ENCODE measurements at places on chromosomes 1 and 21. TPM values are rescaled to one million over a fixed set of nuclear protein-coding genes. Genes with fewer than 3 reads are reported as not detected.

GRCh38 chr1:81950037-81950436 lies 149.3 kb downstream of the ADGRL2 start:
- DNase-seq: no peak

DNA sequence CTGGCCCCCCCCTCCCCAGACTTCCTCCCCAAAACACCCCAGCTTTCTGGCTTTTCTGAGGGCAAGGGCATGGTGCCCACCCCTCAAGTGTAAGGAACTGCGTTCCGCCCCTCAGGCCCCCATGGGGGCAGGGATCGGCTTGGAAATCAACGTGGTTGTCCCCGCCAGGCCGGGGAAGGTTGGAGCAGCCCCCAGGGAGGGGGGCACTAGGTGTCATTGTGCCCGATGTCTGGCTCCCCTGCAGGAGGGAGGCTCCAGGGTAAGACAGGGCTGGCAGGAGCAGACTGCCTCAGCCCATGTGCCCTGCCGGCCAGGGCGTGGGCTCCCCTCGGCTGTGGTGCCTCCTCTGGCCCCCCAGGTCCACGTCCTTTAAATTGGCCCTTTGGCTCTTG lies 7.4 kb upstream of the TFAP2E start:
- DNase-seq: no peak

- peak; percentile 16 for DNase-seq
These were observed 59.5 kb downstream of the MTR start for GRCh38 chr1:236854605-236854983.

GRCh38 chr1:46503421-46503820 lies 13.8 kb downstream of the DMBX1 start:
- no peak for DNase-seq

GRCh38 chr21:44845418-44846223 lies 27.8 kb upstream of the SUMO3 start:
- peak; percentile 71 for DNase-seq

DNA sequence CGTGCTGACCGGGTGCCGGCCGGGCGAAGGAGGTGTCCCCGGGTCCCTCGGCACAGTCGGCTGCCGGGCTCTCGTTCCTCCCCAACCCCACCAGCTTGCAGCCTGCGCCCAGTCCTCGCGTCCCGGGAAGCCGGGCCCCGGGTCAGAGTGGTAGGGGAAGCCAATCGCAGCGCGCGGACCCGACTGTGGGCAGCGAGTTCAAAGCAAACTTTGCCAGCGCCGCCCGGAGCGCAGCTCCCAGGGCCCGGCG lies 328 bp downstream of the MYCL start:
- DNase-seq: no peak

GRCh38 chr21:33047231-33047630 lies 21.5 kb downstream of the OLIG2 start:
- no peak for DNase-seq

- no peak for DNase-seq
These were observed 98.8 kb downstream of the CASZ1 start for GRCh38 chr1:10697621-10698160.

DNA sequence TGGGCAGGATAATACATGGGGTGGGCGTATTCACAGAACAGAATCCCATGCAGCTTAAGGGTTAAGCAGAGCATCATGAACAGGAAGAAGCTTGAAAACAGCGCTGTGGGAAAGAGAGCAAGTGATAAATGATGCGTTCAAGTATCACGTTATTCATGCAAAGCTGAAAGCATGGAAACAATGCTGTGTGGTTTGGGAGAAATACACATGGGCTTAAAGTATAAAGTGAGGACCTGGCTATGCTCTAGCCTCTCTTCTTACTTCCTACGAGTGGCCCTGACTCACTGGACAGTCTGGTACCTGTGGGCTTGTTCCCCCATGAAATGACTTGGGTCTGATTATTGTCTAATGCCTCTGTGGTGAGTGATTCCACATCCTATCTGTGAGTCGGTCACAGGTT lies 25.7 kb downstream of the TMPRSS2 start:
- no peak for DNase-seq

DNA sequence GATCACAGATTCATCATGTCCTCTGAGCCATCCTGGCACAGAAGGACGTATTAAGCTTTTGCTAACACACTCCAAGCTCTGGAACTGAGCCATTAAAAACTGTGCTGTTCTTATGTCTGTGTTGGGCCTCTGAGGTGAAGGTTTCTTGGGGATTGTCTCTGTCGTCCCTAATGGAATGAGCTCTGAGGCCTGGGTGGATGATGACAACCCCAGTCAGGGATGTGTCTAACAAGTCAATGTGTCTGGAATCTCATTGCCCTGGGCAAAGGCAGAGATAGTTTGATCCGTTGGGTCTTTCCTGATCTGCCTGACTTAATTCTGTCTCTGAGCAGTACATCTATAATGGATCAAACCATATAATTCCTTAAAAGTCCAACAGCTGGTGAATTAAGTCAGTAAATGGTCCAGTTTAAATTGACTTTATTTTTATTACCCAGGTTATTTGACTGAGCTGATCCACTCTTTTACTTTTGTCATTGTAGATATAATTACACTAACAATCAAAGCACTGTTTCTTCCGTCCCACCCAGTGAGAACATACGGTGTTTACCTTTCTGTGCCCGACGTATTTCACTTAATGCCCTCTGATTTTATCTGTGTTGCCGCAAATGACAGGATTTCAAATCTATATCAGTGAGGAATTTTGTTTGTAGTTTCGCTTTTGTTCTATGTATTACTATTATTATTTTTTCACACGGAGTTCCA lies 38.8 kb upstream of the OR2B11 start:
- no peak for DNase-seq

DNA sequence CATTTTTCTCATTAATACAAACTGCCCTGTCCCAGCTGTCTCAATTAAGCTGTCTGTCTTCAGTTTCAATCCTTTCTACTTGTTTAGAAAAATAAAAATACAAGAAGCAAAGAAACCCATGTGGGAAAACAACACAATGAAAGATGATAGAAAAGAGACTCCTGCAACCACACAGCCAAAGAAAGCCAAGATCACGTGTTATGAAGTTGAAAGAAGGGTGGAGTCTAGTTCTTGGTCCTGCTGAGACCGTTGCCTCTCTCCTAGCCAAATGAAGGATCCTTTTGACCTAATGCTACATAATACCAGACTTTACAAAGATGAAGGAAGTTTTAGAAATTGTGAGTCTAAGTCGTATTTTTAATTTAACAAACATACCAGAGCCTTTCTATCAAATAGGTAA lies 218.8 kb upstream of the RRP15 start:
- DNase-seq: no peak

DNA sequence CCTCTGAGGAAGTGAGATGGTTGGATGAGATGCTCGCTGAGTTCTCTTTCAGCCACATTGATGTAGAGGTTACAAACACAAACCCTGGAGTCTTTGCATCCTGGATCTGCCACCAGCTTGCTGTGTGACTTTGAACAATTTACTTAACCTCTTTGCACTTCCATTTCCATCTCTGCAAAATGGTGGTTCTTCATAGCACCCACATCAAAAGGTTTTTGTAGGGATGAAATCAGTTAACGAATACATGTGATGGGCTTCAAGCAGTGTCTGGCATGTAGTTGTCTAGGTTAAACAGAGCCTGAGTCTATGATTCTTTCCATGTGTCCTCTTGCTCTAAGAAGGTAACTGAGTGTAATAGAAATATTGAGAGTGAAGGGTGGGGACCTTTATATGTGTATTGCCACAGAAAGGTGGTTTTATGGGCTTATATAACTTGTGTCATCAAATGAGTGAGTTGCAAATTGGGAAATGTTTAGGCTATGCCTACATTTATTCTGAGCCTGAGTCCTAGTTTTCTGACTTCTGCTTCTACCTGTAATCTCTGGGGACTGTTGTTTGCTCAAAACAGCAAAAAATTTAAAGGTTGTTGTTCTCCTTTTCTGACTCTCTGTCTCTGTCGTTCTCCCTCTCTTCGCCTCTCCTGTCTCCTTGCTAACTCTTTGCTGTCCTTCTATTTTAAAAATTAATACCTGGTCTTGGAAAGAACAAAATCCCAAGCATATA lies 27.3 kb upstream of the LRRN2 start:
- DNase-seq: no peak

DNA sequence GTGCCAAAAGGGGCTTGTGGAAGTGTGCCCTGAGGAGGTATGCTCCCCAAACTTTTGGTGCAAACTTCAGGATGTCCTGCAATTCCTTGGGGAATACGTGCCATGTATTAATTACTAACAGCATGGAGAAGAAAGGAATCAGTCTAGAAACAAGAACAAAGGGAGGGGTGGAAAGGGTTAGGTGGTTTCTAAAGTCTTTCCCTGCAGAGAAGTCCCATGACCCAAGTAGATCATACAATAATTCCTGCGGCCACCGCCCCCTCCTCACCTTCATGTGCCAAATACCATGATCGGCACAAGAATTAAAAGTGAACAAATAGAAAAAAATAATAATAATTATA lies 258.2 kb downstream of the PLPP3 start:
- DNase-seq: no peak

- DNase-seq: no peak
These were observed 35.0 kb upstream of the ECE1 start for GRCh38 chr1:21325231-21325718.

DNA sequence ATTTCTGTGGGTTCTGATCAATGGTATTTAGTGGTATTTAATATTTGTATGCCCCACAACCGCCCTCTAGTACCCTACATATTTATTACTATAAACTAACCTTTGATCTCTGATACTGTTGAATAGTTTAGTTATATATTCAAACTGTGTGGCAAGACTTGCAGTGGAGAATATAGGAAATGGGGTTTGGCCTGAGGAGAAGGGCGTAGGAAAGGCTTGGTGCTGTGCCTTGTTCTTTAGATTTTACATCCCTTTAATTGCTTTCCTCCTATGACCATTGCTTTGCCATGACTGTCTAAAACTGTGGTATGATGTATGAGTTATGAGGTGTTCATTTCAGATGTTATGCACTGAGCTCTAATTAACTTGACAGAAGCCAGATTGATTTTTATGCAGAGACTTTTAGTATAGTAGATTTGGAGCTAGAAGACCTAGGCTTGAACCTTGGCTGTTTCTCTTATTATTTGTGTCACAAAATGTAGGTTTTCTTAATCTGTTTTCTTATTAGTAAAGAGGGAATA lies 18.6 kb downstream of the DISP1 start:
- DNase-seq: no peak

DNA sequence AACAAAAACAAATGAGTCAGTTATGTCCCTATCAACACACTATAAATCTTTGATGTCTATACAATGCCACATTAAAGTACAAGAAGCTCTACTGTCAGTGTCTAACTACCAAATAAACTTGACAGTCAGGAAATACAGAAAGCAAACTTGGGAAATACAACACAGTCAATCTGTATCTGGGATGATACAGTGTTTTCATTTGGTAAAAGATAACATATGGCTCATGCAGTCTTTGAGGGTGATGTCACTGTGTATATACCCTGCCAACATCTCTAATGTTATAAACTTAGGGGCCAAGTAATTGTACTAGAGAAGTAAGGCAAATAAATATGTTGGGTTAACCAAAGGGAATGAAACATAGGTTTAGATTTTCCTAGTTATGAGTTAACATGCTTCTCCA lies 552.5 kb upstream of the ADAMTS5 start:
- DNase-seq: no peak

DNA sequence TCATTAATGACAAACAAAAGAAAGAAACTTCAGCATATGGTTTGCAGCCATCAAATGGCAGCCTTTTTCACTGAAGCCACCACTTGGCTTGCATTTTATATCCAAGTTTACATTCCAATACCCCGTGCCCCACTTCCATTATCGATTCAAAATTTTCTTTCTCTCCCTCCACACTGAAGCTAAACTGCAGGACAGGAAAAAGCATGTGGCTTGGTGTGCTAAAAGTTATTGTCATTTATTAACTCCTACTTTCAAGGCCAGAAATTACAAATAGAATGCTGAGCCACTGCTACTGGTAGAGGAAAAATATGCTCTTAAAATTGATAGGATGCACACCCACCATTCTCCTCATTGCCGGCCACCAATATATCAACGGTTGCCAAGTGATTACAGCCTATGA lies 351.6 kb upstream of the DUSP10 start:
- no peak for DNase-seq

DNA sequence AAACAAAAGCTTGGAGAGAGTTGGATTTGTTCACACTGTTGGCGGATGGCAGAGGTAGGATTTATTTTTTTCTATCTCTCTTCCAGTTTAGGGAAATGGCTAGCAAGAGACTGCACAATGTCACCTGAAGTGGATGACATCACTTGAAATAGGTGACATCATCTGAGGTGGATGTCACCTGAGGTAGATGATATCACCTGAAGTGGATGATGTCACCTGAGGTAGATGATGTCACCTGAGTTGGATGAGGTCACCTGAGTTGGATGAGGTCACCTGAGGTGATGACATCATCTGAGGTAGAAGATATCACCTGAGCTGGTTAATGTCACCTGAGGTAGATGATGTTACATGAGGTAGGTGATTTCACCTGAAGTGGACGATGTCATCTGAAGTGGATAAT lies 413.4 kb downstream of the DSCAM start:
- DNase-seq: no peak

GRCh38 chr1:229716069-229716468 lies 90.0 kb downstream of the URB2 start:
- DNase-seq: no peak

DNA sequence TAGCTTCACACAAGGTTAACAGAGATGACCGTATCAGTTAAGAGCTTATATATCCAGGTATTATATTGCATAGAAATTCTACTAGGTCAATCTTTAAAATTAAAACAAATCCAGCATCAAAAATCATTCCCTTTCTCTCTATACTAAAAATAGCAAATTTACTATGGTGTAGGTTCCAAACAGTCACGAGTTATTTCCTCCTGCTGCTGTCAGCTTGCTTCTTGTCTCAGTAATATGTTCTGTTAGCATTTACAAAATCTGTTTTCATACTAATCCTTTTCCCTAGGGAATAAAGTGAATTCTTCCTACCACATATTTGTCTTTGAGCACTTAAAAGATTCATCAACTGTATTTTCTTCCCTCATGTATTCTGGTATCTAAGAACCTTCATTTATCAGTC lies 2.5 kb downstream of the WDR26 start:
- DNase-seq: no peak

DNA sequence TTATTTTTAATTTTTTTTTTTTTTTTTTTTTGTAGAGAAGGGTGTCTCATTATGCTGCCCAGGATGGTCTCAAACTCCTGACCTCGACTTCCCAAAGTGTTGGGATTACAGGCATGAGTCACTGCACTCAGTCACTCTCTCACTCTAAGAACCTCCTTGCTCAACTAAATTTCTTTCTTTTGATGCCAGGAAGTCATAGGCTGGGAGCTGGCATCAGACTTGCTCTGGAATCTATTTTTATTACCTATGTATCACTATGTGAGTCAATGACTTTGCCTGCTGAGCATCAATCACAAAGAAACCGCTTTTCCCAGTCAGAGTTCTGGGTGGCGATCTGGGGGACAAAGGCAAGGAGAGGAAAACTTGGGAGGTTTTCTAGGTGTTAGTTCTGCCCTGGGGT lies 35.5 kb upstream of the PARP1 start:
- no peak for DNase-seq

Gene FCRL5
- total RNA-seq: not detected

Gene SPRR1B
- not detected for total RNA-seq

Gene CFHR5
- not detected for total RNA-seq

Gene LCE2A
- not detected for total RNA-seq

Gene LMOD1
- 0.74 TPM for total RNA-seq

Gene AK5
- total RNA-seq: 1.2 TPM

Gene CELA3A
- not detected for total RNA-seq

Gene GJB4
- 5.8 TPM for total RNA-seq

Gene MATN1
- 0.37 TPM for total RNA-seq

Gene GPR157
- 9.0 TPM for total RNA-seq

Gene SYPL2
- total RNA-seq: 0.28 TPM

Gene FAM131C
- 12.3 TPM for total RNA-seq

Gene S100A8
- total RNA-seq: not detected

Gene PTPN7
- total RNA-seq: not detected

Gene FAM110D
- 0.23 TPM for total RNA-seq
